Renal cortex interstitium (tissue), 15 donors: ENCODE measurements at places on chromosomes 1 and 21. TPM values are rescaled to one million over a fixed set of nuclear protein-coding genes. Genes with fewer than 3 reads are reported as not detected.

LYPD8 gene
- polyA plus RNA-seq: not detected

THEMIS2 gene
- polyA plus RNA-seq: 3.2 TPM

MPL gene
- polyA plus RNA-seq: 0.78 TPM

WNT9A gene
- 1.7 TPM for polyA plus RNA-seq

MTR gene
- polyA plus RNA-seq: 44.7 TPM

FDPS gene
- polyA plus RNA-seq: 169 TPM

UAP1 gene
- 33.6 TPM for polyA plus RNA-seq

TCHHL1 gene
- polyA plus RNA-seq: not detected

GBP1 gene
- 18.5 TPM for polyA plus RNA-seq

TRIM62 gene
- polyA plus RNA-seq: 8.6 TPM

ADAM30 gene
- polyA plus RNA-seq: not detected

SNIP1 gene
- 14.6 TPM for polyA plus RNA-seq

TMEM269 gene
- polyA plus RNA-seq: 0.80 TPM

LAD1 gene
- polyA plus RNA-seq: 26.9 TPM

CAMK2N1 gene
- polyA plus RNA-seq: 84.3 TPM

NMNAT2 gene
- 4.1 TPM for polyA plus RNA-seq

LIPI gene
- 0.16 TPM for polyA plus RNA-seq

MROH9 gene
- polyA plus RNA-seq: not detected

FCRL4 gene
- not detected for polyA plus RNA-seq

RASSF5 gene
- polyA plus RNA-seq: 5.0 TPM

FAM78B gene
- polyA plus RNA-seq: 1.1 TPM

CD1E gene
- 0.27 TPM for polyA plus RNA-seq

B3GALT6 gene
- polyA plus RNA-seq: 21.3 TPM

VAV3 gene
- 118 TPM for polyA plus RNA-seq

GBP7 gene
- polyA plus RNA-seq: not detected

ARMH1 gene
- polyA plus RNA-seq: 8.8 TPM

OR2L2 gene
- polyA plus RNA-seq: 0.04 TPM

KIF1B gene
- 50.4 TPM for polyA plus RNA-seq
